ENCODE measurements at places on chromosomes 5 and 9.
A peak's percentile ranks its signal among the peaks of the same experiment; 100 is the strongest.

- DNase-seq: no peak
These were observed 207.2 kb downstream of the NFIB start for GRCh38 chr9:14106699-14107098.

GRCh38 chr5:140420226-140420570, 18.6 kb downstream of the ANKHD1 start:
- no peak for DNase-seq

DNA sequence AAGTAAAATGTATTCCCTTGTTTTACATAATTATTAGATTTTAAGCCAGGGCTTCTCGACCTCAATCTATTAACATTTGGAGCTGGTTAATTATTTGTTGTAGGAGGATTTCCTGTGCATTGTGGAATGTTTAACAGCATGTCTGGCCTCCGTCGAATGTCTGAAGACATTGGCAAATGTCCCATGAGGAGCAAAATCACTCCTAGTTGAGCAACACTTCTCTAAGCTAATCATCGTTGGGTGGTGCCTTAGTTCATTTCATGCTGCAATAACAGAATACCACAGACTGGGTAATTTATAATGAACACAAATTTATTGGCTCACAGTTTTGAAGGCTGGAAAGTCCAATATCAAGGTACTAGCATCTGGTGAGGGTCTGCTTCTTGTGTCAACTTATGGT, 13.4 kb upstream of the VPS13A start:
- no peak for DNase-seq

DNA sequence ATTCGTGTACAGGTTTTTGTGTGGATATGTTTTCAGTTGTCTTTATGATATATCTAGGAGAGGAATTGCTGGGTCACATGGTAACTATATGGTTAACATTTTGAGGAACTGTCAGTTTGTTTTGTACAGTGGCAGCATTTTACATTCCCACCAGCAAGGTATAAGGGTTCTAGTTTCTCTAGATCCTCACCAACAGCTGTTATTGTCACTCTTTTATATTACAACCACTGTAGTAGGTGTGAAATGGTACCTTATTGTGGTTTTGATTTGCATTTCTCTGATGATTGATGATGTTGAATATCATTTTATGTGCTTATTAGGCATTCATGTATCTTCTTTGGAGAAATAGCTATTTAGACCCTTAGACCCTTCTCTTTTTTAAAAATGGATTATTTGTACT, 82.9 kb downstream of the CCDC171 start:
- no peak for DNase-seq

- no peak for DNase-seq
These were observed 50.1 kb downstream of the TNFSF8 start for GRCh38 chr9:114880291-114880745.

DNA sequence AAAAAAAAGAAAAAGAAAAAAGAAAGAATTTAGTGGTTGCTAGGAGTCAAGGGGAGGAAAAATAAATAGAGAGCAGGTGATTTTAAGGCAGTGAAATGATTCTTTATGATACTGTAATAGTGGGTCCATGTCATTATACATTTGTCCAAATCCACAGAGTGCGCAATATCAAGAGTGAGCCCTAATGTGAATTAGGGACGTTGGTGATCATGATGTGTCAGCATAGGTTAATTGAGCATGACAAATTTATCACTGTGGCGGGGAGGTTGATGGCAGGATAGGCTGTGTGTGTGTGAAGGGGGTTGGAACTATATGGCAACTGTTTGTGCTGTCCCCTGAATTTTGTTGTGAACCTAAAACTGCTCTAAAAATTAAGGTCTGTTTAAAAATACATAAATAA, 357.8 kb downstream of the ICE1 start:
- DNase-seq: no peak

- no peak for DNase-seq
These were observed 49.7 kb downstream of the KIF24 start for GRCh38 chr9:34279411-34279810.

DNA sequence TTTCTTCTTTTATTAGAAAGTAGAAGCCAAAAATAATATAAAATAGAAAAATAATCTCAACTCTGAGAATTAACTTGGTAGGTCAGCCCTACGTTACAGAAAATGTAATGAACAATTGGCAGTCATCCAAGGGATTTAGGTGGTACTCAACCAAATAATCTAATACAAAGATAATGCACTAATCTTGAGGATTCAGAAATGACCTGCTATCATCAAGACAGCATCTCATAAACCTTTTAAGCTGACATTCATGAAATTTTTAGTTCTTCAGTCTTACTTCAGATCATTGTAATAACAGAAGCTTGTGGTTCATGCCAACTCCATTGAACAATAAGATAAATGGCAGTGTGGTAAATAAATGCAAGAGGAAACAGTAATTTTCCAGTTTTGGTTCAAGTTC, 1058.0 kb downstream of the MAT2B start:
- no peak for DNase-seq

DNA sequence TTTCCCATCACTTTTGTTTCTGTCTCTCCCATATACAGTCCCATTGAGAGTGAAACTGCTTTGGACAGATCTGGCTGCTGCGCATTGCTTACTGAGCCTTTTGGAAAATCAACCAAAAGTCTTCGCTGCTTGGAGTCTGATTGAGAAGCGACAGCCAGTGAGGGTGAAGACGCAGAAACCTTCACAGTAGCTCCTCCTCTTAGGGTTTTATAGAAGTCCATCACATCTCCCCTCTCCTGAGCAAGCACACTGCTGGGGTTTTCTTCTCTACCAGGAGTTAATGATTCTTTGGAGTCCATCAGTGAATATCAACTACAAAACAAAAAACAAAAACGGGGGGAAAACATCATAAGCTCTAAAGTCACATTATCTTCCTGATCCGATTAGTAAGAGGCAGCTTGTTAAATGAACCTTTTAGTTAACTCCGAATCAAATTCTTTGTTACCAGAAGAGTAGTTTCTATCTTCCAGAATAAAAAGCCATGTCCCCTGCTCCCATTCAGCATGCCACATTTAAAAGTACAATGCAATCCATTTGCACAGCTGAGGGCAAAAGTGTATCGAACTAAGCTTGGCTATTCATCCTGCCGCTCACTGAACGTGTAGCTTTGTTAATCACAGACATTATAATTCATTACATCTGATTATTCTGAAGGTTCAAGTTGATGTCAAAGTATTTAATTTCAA, 2.8 kb downstream of the NR3C1 start:
- DNase-seq: peak; percentile 74

DNA sequence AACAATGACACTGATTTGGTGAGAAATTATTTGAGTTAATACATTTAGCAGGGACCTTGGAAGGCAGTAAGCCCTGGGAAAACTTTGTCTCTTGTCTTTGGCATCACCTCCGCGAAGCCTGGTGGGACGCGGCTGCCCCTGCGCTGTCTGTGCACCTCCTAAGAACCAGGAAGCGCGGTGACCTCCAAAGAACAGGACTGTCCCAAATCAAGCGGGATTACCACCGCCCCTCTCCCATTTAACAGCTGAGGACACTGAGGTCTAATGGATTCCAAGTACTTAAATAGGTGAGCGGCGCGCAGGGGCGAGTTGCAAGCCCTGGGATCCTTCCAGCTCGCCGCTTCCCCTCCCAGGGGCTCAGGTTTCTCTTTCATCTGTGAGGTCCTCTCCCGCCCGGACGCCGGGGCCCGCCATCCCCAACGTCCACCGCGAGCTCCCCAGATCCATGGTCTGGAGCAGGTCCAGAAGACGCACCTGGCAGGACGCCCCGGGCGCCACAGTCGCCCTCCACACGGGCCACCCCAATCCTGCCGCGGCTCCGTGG, 432 bp downstream of the STARD4 start:
- no peak for DNase-seq

GRCh38 chr9:95762322-95762721, 113.2 kb upstream of the ERCC6L2 start:
- DNase-seq: peak; percentile 51

DNA sequence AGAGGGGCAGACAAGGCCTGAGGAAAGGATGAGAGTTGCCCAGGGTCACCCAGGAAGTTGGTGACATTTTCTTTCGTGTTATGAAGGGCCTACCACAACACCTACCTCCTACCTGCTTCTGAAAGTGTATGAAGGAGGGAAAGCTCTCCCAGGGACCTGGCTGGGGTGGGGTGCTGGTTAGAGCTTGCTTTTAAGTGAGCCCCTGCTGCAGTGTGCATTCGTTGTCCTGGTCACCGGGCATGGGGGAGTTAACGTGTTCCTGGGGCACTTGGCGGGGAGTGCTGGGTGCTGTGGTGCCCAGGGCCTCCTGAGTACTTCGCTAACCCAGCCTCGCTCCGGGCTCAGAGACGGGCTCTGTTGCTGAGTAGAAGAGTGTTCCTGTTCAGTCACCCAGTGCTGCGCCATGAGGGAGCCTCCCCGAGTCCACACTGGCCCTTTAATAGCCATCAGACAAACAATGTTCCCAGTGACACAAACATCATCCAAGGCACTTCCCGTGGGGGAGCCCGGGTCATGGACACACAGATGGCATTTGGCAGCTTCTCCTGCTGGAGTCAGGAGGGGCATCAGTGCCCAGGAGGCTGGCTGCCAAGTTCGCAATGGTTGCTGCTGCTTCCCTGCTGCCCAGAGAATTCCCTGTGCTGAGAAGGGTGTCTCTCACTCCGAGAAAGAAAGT, 85.7 kb downstream of the AMBP start:
- no peak for DNase-seq

- no peak for DNase-seq
These were observed 282.4 kb downstream of the NR3C1 start for GRCh38 chr5:143121135-143121475.

- DNase-seq: no peak
These were observed 220.7 kb upstream of the MSX2 start for GRCh38 chr5:174503461-174504265.

DNA sequence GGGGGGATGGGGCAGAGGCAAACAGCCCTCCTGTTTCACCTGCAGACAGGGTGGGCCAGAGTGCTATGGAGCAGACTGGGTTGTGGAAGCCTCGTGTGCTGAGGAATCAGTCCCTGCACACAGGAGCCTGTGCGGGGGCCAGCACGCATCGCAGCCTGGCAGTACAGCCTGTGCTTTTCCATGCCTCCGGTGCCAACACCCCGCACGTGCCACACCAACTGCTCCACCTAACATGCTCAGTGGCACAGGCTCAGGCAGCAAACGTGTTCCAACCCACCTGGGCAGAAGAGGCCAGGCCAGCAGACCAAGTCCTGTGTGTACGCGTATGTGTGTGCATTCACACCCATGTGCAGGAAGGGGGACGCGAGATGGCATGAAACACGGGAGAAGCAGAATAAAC, 37.4 kb upstream of the FBXW11 start:
- no peak for DNase-seq

- peak; percentile 54 for DNase-seq
These were observed 784.6 kb upstream of the NUDT12 start for GRCh38 chr5:104347119-104347708.

GRCh38 chr5:60945813-60946187, 795 bp downstream of the NDUFAF2 start:
- DNase-seq: no peak

- DNase-seq: no peak
These were observed 22.1 kb upstream of the LRRC14B start for GRCh38 chr5:169071-169727.

DNA sequence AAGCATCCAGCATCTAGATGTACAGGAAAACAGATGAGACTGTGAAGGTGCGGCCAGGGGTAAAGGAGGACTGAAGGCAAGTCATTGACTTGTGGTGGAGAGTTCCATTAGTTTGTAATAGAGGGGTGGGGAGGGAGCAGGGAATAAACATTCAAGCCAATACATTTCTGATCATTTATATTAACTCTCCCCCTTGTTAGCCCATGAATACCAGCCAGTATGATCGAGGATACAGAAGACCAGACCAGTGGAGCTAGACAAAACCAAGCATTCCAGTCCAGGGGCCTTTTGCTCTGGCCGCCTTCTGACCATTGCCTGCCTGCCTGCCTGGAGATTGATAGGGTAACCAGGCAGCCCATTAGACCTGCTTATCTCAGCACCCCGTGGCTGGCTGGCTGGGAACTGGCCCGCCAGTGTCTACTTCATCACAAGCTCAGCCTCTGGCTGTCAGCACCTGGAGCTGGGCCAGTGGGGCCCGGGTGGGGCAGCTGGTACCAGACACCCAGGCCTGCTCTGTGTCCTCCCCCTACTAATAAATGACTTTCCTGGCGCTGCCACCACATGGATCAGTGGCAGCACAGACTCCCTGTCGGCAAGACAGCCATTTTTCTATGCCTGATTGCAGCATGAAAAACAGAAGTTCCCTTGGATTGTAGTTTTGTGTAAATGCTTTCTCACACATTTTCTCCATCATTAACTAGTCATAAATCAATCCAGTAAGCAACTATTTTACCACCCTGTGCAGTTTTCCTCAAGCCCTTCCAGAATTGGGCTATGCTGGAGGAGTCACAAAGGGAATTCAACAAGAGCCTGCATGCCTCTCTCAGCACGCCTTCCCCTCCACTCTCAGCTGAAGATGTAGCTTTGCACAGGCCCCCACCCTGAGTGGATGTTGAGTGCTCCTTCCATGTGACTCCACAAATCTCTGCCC, 181.3 kb downstream of the SNCAIP start:
- DNase-seq: no peak

DNA sequence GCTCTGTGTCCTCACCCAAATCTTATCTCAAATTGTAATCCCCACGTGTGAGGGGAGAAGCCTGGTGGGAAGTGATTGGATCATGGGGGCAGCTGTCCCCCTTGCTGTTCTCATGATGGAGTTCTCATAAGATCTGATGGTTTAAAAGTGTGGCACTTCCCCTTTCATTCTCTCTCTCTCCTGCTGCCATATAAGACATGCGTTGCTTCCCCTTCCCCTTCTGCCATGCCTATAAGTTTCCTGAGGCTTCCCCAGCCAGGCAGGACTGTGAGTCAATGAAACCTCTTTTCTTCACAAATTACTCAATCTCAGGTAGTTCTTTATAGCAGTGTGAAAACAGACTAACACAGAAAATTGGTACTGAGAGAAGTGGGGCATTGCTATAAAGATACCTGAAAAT, 107.7 kb downstream of the DMAC1 start:
- DNase-seq: no peak

DNA sequence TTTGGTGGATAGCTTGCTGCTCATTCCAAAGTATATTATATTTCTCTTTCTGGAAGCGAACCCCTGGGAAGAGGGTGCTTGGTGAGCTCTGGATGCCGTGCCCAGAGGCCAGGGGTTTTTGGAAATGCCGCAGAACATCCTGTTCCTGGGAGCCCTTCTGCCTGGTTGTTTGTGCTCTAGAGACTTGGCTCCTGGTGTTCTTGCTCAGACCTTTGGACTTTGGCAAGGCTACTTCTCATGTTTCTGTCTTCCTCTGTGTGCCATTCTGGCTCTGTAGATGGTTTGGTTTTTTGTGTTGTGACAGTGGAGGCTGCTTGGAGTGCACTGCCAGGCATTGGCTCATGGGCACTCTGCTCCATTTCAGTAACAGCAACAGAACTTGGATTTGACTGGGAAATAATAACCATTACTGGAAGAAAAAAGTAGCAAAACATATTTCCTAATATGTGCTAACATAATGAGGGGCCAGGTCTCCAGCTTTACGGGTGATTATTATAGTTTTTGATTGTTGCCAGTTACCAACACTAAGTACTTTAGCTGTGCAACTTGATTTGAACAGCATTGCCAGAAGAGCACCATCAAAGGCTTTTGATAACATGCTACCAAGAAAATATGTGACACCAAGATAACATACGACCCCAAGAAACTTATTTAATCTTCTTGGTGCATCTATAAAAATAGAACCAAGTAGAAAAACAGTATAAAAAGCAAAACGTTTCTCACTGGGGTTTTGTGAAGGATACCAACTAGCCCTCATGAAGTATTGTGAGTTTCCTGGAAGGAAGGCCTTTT, 94.2 kb downstream of the PCSK1 start:
- DNase-seq: no peak

GRCh38 chr5:174082286-174082685, 36.8 kb downstream of the NSG2 start:
- no peak for DNase-seq

- DNase-seq: no peak
These were observed 41.0 kb upstream of the PRDM9 start for GRCh38 chr5:23466401-23466912.
